Activated CD4-positive, CD25-positive, alpha-beta regulatory T cell (primary cell): ENCODE measurements at places on chromosomes 7 and 10.

- no peak for DNase-seq
These were observed 57.6 kb downstream of the IKZF1 start for GRCh38 chr7:50362142-50362541.

GRCh38 chr7:17774248-17774647 is 166.0 kb downstream of the SNX13 start:
- DNase-seq, result no peak

- DNase-seq, result no peak
These were observed at the start of gene CPA4 for GRCh38 chr7:130292682-130293257. TSS of gene CPA4 (plus strand) at chr7:130293161. CDS start at chr7:130293181, 20 bp downstream.

GRCh38 chr10:72176701-72177100 is 39.1 kb upstream of the ANAPC16 start:
- no peak for DNase-seq

DNA sequence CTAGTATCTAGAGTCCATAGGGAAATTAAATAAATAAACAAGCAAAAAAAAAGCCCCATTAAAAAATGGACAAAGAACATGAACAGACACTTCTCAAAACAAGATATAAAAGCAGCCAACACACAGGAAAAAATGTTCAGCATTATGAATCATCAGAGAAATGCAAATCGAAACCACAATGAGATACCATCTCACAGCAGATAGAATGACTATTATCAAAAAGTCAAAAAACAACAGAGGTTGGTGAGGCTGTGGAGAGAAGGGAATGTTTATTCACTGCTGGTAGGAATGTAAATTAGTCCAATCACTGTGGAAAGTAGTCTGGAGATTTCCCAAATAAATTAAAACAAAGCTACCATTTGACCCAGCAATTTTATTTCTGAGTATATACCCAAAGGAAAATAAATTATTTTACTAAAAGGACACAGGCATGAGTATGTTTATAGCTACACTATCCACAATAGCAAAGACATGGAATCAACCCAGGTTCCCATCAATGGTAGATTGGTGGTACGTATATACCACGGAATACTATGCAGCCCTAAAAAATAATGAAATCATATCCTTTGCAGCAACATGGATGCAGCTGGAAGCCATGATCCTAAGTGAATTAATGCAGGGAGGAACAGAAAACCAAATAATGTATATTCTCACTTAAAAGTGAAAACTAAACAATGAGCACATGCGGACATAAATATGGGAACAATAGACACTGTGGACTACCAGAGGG is 366.5 kb upstream of the SEMA3C start:
- no peak for DNase-seq

GRCh38 chr10:12628153-12628552 is 278.8 kb downstream of the CAMK1D start:
- DNase-seq, result no peak

DNA sequence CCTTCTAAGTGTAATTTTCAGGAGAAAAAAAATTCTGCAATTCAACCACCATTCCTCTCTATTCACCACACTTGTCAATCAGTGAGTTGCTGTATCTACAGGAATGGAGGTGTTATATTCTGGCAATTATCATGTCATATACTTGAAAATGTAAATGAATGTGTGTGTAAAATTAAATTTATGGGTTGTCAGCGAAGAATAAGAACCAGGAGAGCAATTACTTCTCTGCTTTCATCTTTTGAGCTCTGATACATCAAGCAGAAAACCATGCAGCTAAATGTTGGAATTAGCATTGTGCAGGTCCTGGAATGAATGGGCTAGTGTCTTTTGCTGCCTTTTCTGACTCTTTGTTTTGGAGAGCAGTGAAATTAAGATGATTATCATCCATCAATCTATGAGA is 207.6 kb downstream of the FOXP2 start:
- DNase-seq, result no peak

DNA sequence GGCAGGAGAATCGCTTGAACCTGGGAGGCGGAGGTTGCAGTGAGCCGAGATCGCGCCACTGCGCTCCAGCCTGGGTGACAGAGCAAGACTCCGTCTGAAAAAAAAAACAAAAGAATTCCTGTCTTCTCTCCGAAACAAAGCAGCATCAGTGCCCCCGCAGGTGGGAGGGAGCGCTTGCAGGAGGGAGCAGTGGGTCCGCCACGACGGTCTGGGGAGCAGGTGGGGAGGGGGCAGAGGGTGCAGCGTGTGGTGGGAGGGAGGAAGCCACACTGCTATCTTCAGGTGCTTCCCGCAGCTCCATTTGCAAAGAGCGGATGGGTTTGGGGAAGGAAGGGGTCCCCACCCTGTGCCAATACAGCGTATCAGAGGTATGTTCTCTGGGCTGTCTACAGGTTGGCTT is 31.7 kb downstream of the LIMK1 start:
- DNase-seq, result no peak

DNA sequence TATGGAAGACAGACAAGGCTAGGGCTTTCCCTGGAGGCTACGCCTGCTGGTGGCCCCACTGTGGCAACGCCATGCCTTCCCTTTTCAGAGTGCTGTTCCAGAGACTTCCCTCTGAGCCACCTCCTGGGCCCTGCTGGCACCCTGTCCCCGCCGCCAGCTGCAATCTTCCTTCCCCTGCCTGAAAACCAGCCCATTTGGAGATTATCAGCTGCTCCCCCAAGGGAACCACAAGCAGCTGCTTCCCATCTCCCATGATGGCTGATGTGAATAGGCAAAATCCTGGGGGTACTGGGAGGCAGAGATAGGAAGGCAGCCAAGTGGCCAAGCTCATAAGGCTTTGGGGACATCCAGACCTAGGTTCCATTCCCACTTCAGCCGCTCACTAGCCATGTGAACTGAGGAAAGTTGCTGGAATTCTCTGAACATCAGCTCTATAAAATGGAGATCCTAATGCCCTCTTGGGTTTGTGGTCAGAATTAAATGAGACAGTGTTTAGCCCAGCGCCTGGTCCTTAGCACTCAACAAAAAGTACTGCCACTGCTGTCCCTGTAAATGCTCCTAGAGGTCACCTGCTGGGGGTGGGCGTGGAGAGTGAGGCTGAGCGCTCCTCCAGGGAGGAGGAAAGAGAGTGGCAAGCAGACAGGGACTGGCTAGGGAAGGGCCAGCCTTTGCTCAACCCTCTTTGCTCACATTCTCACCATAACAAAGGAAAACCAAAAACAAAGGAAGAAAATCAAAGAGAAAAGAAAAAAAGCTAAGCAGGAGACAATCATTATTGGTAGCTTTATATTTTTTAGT is 5.9 kb downstream of the TSPAN33 start:
- DNase-seq, result no peak

GRCh38 chr7:104453190-104453589 is 124.8 kb downstream of the LHFPL3 start:
- DNase-seq, result no peak

DNA sequence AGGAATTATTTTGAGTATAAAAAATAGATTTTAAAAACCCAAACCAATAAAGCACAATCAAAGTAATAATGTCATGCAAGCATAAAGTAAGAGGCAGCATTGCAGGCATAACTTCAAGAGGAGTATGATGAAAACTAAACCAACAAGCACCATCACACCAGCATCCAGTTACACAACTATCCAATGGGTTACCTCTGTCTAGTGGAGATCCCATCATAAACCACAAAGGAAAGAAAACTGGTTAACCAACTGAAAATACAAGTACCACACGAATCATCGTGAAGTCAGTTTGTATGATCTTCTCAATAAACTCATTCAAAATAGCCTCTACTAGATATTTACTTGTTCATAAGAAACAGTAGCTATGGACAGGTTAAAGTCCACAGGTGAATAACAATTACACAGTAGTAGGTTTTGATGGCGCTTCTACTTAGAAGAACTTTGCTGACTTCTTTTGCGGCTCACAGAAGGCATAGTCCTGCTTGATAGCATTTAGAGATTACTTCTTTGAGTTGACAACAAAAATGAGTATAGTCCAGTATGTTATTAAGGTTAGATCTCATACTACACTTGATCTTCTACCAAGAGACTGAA is 116.6 kb downstream of the MICU1 start:
- DNase-seq, result no peak

- DNase-seq, result no peak
These were observed 143.6 kb upstream of the FAM13C start for GRCh38 chr10:59505926-59506325.

DNA sequence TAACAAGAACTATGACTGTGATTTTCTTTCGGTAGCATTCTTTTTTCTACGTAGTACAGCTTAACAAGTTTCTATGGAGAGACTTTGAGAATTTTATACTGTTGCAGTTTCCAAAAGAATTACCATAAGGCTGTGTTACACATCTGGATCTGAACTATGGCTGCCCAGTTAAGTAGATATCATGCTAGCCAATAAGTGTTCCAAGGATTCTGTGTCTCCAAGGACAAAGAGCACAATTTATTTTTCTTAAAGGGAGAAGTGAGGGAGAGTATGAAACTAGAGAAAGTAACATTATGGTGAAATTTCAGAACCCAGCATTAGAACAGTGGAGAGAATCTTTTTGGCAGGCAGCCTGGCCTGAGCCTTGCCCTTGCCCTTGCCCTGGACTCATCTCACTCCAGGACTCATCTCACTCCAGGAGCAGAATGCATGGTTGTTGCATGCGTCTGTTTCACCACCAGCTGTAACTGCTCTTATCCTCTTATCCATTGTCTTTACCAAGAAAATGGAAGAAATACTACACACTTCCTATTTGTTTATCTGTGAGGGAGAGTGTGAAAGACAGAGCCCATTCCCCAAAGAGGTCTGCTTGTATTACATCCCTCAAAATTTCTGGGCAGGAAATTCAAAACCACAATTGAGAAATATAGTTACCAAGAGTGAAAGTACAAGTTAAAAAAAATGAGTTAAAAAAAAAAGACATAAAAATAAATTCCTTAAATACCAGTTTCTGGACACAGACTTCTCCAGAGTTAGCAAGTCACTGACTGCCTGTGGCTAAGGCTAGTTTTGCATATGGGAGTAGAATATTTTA is 1067.5 kb downstream of the NRG3 start:
- no peak for DNase-seq

DNA sequence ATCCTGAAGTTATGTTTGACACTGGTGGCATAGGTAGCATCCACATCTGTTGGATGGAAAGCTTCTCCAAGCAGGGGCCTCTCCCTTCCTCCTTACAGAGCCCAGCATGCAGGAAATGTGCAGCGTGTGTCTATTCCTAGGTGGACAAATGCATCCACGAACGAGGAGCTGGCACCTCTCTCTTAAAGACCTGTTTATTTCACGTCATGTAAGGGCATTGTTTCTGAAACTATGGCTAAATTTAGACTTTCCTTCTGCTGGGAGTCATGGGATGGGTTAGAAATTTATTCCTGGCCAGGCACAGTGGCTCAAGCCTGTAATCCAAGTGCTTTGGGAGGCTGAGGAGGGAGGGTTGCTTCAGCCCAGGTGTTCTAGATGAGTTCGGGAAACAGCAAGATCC is 208.4 kb upstream of the SVIL start:
- no peak for DNase-seq

- DNase-seq, result no peak
These were observed 610 bp downstream of the AVPI1 start for GRCh38 chr10:97686301-97686961.

- DNase-seq, result no peak
These were observed 1066.7 kb downstream of the CNTNAP2 start for GRCh38 chr7:147183276-147183675.

DNA sequence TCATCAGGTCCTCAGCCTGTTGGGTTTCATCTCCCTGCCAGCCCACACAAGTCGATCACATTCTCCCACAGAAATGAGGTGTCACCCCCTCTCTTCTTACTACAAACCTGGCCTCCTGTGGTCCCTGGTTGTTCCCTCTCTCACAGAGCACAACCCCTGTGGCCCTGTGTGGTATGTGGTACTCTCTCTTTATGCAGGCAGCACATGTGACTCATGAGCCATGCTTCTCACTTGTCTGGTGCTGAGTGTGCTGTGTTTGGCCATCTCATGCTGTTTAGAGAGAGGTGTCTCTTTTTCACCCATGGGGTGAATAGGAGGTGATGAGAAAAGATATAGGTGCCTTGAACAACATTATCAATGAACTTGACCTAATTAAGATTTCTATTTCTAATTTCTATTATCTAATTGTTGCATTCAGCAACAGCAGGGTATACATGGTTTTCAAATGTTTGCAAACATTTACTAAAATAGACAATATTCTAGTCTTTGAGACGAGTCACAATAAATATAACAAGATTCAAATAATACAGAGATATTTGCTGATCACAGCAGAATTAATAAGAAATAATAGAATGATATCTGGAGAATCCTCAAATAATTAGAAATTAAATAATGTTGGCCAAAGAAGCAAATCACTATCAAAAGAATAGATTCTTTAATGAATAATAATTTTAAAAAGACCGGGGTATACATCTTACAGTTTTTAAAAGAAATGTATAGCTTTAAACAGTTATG is 633.8 kb upstream of the IGFBP3 start:
- DNase-seq, result no peak

- DNase-seq, result no peak
These were observed 5.8 kb downstream of the C7orf57 start for GRCh38 chr7:48040944-48041652.

GRCh38 chr10:48507933-48508790 is 96.7 kb downstream of the ARHGAP22 start:
- DNase-seq, result no peak

GRCh38 chr7:101125989-101126650 is 784 bp upstream of the SERPINE1 start:
- no peak for DNase-seq

GRCh38 chr7:111265394-111265793 is 174.5 kb downstream of the LRRN3 start:
- no peak for DNase-seq

GRCh38 chr7:99311702-99312101 is 14.0 kb upstream of the ARPC1A start:
- no peak for DNase-seq

DNA sequence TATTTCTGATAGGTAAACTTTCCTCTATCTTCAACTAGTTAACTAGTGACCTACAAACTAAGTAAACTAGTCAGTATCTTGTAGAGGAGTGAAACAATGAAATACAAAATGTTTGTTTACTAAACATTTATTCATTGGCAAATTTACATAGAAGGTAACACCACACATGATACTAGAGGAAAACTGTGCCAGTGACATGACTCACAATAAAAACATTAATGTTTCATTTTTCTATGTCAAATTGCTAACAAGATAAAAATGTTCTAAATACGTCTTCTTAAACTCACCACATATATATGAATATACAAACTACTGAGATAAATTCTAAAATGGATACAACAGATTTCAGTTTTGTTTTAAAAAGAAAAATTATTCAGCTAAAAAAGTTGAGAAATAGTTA is 471.3 kb downstream of the PARD3 start:
- DNase-seq, result no peak
